ENCODE measurements at places on chromosomes 2 and 18. TPM values are rescaled to one million over a fixed set of nuclear protein-coding genes. Genes with fewer than 3 reads are reported as not detected.
A peak's percentile ranks its signal among the peaks of the same experiment; 100 is the strongest.

- DNase-seq = no peak
- no peak overlapping the region for H3K27ac ChIP-seq
- no peaks in the 10 kb centered on the region for H3K36me3 ChIP-seq
- H3K27me3 ChIP-seq = peaks cover 9% of the 10 kb centered on the region
- H3K4me3 ChIP-seq = no peak overlapping the region
- peaks cover 15% of the 10 kb centered on the region for H3K4me1 ChIP-seq
Observed at GRCh38 chr2:18067588-18068384, 189.3 kb downstream of the KCNS3 start.

- no peak for DNase-seq
- H3K4me1 ChIP-seq = peaks cover 11% of the 10 kb centered on the region
Observed at GRCh38 chr2:127541809-127542208, 6.3 kb downstream of the MYO7B start.

DNA sequence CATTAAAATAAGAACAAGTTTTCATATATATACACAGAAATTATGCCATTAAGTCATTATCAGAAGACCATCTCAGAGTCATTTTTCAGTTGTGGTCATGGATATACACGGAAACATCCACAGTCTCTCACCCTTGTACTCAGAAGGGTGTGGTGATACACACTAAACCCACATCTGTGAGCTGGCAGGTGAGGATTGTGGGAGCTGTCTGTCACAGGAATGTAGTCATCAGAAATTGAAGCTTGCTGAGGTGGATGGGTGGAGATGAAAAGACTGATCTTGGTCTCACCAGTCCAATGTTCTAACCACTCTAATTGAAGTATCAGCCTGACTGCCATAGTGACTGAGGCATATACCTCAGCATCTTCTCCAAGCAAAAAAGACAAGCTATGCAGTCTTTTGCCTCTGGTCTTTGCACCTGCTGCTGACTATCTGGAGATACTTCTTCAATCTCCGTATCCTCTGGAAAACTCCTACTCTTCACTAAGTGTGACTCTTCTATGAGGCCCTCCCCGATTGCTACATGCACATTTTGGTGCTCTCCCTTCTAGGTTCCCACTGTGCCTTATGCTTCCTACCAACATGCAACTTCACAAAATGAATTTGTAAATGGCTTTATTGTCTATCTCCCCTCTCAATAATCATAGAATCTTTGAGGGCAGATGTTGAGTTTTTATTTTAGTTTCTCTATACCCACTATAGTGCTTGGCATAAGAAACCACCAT, 232.8 kb downstream of the DYM start:
- H3K4me1 ChIP-seq = no peaks in the 10 kb centered on the region
- no peaks in the 10 kb centered on the region for H3K27me3 ChIP-seq
- H3K4me3 ChIP-seq = no peak overlapping the region
- H3K27ac ChIP-seq = peak overlapping the region; percentile 13

GRCh38 chr18:3170441-3171161, 49.2 kb downstream of the MYOM1 start:
- no peaks in the 10 kb centered on the region for H3K27me3 ChIP-seq
- no peaks in the 10 kb centered on the region for H3K36me3 ChIP-seq
- no peak overlapping the region for H3K27ac ChIP-seq
- H3K4me1 ChIP-seq = no peaks in the 10 kb centered on the region
- H3K4me3 ChIP-seq = no peak overlapping the region
- DNase-seq = no peak

GRCh38 chr2:172455121-172455515, 27.7 kb downstream of the ITGA6 start:
- H3K4me1 ChIP-seq = peaks cover 15% of the 10 kb centered on the region
- H3K27me3 ChIP-seq = no peaks in the 10 kb centered on the region
- H3K4me3 ChIP-seq = no peak overlapping the region
- peak; percentile 36 for DNase-seq
- no peak overlapping the region for H3K27ac ChIP-seq

- no peak overlapping the region for H3K4me3 ChIP-seq
- H3K36me3 ChIP-seq = no peaks in the 10 kb centered on the region
- H3K27ac ChIP-seq = no peak overlapping the region
- DNase-seq = no peak
- no peaks in the 10 kb centered on the region for H3K4me1 ChIP-seq
- no peaks in the 10 kb centered on the region for H3K27me3 ChIP-seq
Observed at GRCh38 chr18:9055185-9055584, 47.3 kb upstream of the NDUFV2 start.

DNA sequence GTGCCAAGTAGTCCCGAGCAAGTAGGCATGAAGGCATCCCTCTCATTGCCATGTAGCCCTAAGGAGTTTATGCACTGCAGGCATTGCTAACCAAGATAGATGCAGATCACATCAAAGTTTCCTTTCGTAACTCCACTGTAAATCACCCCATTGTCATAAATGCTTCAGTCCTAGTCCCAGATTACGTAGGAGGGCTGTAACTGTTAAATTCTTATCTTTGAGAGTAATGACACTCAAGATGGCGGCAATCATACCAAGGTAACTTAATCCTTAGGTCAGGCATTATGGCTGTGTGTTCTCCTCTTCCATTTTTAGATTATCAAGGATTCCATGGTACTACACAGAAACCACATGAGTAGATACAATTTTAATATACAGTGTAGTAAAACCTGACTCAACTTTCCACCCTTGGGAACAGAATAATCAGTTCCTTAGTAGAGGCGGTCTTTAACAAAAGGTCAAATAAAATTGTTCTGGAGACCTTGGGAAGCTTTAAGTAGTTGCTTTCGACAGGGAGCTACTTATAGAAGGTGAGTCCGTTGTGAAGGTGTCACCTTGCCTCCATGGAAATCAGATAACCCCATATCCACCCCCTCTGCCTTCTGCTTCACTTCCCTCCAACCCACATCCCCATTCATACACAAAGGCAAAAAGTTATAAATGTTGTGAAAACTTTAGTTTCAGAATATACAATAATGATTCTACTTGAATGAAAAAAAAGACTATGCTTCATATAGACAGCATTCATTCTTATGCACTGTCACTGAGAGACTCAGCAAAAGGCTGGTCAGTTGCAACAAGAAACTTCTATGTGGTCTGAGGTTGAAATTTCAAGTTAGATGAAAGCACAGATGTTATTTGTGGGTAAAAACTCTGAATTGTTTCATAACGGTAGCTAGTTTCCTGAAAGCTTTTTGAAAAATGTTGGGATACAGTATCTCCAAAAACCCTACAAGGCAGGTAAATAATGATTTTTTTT, 64.8 kb upstream of the GALNT5 start:
- no peaks in the 10 kb centered on the region for H3K27me3 ChIP-seq
- no peaks in the 10 kb centered on the region for H3K4me1 ChIP-seq
- H3K4me3 ChIP-seq = no peak overlapping the region
- H3K36me3 ChIP-seq = no peaks in the 10 kb centered on the region
- no peak for DNase-seq
- H3K27ac ChIP-seq = no peak overlapping the region

The DSC1 gene
- 0.56 TPM for total RNA-seq

The DUSP2 gene
- 7.2 TPM for total RNA-seq

The MREG gene
- 10.1 TPM for total RNA-seq

The PRKAG3 gene
- total RNA-seq = not detected

The AGXT gene
- 90.8 TPM for total RNA-seq

The TMEM169 gene
- total RNA-seq = 1.8 TPM

The CD207 gene
- not detected for total RNA-seq

The DES gene
- total RNA-seq = 114 TPM

The ATP6V1B1 gene
- 0.84 TPM for total RNA-seq

The FSHR gene
- total RNA-seq = 0.20 TPM
